ENCODE measurements at places on chromosomes 5 and 9. TPM values are rescaled to one million over a fixed set of nuclear protein-coding genes. Genes with fewer than 3 reads are reported as not detected.

The GIN1 gene
- total RNA-seq: 5.6 TPM

GRCh38 chr5:88248743-88249540 is 19.7 kb downstream of the TMEM161B start:
- peak; percentile 65 for ATAC-seq

DNA sequence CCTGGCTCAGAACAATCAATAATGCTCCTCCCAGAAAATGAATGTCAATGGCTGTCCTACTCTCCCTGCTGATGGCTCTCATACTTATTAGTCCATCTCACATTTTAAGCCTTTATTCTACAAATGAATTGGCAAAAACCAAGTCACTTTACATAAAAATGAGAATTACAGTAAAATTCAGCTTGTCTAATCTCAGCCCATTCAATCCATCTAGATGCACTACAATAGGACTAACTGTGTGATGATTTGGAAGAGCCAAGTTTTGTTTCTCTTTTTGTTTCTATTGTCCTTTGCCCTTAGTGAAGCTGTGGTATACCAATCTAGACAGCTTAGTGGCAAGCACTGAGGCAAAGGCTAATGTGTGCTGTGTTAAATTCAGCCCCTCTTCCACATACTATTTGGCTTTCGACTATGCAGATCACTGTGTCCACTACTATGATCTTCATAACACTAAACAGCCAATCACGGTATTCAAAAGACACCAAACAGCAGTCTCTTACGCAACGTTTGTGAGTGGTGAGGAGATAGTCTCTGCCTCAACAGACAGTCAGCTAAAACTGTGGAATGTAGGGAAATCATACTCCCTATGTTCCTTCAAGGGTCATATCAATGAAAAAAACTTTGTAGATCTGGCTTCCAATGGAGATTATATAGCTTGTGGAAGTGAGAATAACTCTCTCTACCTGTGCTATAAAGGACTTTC is 140.8 kb upstream of the ZNF462 start:
- ATAC-seq: no peak

GRCh38 chr9:94720846-94721549 is 5.5 kb upstream of the AOPEP start:
- ATAC-seq: peak; percentile 16

GRCh38 chr9:125911861-125912644 is 164.9 kb downstream of the PBX3 start:
- ATAC-seq: no peak

The ZNF169 gene
- 6.6 TPM for total RNA-seq

The NIPSNAP3A gene
- 7.1 TPM for total RNA-seq

The LECT2 gene
- total RNA-seq: not detected

All from activated T-helper 17 cell treated with anti-CD3 and anti-CD28 coated beads, Interleukin-2, amount 50 U/mL, for 72 hours (primary cell).